ENCODE measurements at places on chromosomes 6 and 20.

DNA sequence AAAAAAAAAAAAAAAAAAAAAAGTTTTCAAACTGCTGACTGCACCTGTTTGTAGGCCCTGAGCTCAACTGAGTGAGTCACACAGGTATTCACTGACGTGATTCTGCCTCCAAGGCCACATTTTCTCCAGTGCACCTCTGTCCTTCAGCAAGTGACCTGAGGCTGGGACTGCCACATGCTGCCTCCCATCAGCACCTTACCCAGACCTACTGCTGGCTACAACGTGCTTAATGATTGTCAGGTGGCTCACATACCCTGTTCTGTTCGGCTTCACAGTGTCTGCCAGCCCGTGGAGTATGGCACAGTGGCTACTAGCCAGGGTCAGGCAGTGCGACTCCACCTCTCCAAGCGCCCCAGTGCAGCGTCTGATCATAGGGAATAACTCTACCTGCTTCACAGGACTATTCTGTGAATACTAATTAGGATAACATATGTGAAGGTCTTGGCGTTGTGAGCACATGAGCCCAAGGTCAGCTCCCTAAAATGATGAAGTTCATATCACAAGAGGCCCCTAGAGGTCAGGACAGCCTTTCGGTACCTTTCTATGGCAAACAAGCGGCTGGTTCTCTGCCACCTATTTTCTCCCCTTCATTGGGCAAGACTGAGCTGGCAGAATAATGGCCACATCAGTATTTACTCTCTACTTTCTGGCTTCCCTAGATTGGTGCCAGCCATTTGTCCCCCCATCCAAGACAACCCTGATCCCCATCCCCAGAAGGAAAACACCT, 28.1 kb downstream of the RIPOR3 start:
- no peak for DNase-seq

GRCh38 chr6:29608131-29608530, 23.2 kb downstream of the OR2H2 start:
- DNase-seq: no peak

GRCh38 chr6:109071125-109071917, 23.3 kb downstream of the SESN1 start:
- DNase-seq: no peak

DNA sequence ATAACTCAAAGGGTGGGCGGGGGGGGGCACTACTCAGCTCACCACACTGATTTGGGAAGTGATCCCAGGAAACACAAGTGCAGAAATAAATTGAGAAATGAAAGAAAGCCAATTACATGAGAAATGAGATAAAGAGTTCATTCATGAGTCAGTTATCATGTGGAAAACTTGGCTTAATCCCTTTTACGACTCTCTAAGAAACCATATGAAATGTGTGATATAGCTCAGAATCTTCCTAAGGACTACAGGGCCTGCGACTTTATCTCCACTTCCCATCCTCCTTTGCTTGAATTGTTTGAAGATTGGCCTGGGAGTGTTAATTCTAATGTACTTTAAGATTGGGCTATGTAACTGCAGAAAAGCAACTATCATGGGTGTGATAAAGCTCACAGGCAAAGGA, 3.6 kb upstream of the BTN2A2 start:
- DNase-seq: no peak

DNA sequence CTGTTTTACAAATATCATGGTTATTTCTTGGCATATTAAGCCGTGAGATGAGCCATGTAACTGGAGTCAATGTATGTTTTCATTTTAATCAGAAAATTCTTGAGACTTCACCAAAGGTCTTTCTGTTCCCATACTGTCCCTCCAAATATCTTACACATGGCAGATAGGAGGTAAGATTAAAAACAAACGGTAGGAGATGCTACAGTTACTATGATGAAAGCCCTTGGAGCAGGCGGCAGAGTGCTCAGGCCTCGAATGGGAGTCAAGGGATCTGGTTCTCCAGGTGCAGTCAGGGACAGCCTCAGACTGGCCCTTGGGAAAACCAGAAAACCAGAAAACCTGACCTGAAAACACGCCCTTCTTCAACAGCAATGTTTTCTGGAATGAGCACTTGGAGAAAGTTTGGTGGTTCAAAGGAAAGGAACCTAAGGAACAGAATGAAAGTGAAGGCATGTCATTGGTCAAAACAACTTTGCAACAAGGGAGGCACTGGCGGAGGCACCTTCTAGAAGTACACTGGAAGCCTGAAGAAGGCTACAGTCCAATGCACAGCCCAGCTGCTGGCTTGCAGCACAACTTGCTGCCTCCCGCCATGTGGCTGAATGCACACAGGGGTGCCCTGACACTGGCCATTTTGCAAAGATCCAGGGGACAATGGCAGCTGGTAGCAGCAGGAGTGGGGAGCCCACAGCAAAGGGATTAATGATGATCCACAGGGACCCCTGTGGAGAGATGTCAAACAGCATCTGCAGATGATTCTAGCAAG, 17.4 kb upstream of the FOXO3 start:
- DNase-seq: no peak

- DNase-seq: no peak
Observed at GRCh38 chr20:35006531-35006971, 50.9 kb downstream of the MYH7B start.

DNA sequence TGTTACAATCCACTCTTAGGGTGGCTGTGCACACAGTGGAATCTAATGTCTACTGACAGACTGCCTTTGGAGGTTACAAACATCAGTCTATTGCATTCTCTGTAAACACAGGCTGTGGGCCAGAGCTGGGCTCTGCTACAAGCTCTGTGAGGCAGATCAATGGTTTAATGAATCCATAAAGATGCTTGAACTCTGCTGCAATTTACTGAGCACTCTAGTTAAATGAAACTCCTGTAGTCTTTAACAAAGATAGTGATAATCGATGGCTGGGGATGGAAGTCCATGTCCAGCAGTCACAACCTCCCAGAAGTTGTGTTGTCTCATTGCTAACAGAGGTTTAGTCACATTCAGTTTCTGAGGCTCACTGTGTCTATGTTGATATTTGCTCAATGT, 50.5 kb downstream of the SOBP start:
- DNase-seq: no peak

Data from CD4-positive, alpha-beta memory T cell (primary cell).